ENCODE measurements at places on chromosomes 16 and 17.

- H3K4me3 ChIP-seq = no peak overlapping the region
- no peak overlapping the region for H3K27ac ChIP-seq
- peaks cover 5% of the 10 kb centered on the region for H3K27me3 ChIP-seq
- no peak for DNase-seq
- H3K4me1 ChIP-seq = peaks cover 77% of the 10 kb centered on the region
Measured at GRCh38 chr17:77884967-77885641, 73.4 kb upstream of the TNRC6C start.

GRCh38 chr16:89173174-89173921 lies 1.8 kb downstream of the CDH15 start:
- peaks cover 5% of the 10 kb centered on the region for H3K27me3 ChIP-seq
- no peak for DNase-seq
- peaks cover 8% of the 10 kb centered on the region for H3K4me1 ChIP-seq
- no peak overlapping the region for H3K27ac ChIP-seq
- H3K4me3 ChIP-seq = no peak overlapping the region

GRCh38 chr17:7403043-7403726 lies 712 bp downstream of the TMEM256 start:
- peak; percentile 52 for DNase-seq
- H3K27me3 ChIP-seq = peaks cover 8% of the 10 kb centered on the region
- H3K36me3 ChIP-seq = peaks cover 11% of the 10 kb centered on the region
- H3K27ac ChIP-seq = peak overlapping the region; percentile 98

GRCh38 chr16:17246974-17247732 lies 223.6 kb downstream of the XYLT1 start:
- peaks cover 10% of the 10 kb centered on the region for H3K36me3 ChIP-seq
- H3K4me3 ChIP-seq = no peak overlapping the region
- no peak for DNase-seq
- H3K4me1 ChIP-seq = peaks cover 27% of the 10 kb centered on the region
- H3K27ac ChIP-seq = no peak overlapping the region

DNA sequence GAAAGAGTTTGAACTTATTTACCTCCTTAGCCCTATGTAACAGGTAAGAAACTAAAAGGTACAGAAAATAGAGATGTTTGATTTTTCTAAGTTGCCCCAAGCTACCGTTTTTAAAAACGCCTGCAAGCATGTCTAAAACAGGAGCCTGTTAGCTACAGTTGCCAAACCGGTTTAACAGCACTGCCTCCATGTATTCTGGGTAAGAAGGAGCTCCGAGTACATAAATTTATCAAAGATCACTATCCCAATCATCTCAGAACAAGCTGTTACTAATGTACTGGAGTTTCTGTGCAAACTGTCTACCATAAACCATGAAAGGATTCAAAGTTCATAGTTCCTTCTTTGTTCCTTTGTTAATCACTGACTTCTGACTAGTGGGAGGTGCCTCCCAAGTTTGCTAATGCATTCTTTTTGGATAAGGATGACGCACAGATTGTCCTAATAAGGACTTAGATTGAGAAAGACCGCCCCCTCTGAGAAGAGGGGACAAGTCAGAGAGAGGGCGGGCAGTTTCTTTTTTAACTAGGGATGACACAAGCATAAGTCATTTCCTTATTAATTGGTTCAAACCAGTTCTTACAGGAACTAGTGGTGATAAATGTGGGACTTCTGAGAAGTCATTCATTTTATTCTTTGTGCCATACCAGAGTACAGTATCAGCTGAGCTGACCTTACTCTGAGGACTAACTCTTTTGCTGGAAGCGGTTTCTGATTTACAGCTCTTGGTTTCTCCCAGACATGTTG lies 55.3 kb downstream of the TUBD1 start:
- peaks cover 40% of the 10 kb centered on the region for H3K4me1 ChIP-seq
- no peaks in the 10 kb centered on the region for H3K27me3 ChIP-seq
- no peak for DNase-seq
- peak overlapping the region; percentile 96 for H3K4me3 ChIP-seq
- peak overlapping the region; percentile 100 for H3K27ac ChIP-seq
- H3K36me3 ChIP-seq = peaks cover 80% of the 10 kb centered on the region

GRCh38 chr16:50464325-50465290 lies 83.6 kb upstream of the NKD1 start:
- H3K36me3 ChIP-seq = no peaks in the 10 kb centered on the region
- H3K27me3 ChIP-seq = peaks cover 29% of the 10 kb centered on the region
- DNase-seq = no peak
- H3K4me3 ChIP-seq = no peak overlapping the region

DNA sequence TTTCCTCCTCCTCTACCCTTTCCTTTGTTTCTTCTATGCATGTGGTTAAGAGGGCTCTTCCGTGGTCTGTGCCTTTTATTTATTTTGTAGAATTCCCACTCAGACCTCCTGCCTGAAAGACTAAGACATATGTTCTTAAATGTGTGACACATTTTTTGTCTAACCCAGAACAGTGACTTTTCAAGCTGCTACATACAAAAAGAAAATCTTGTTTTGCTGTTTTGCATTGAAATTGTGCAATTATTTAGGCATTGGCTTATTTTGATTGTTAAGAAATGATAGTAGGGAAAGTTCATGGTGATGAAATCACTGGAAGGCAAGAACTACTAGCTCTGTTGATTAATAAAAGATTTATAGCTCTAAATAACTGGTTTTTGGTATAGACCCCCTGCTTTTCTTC lies 76.8 kb downstream of the TUBD1 start:
- H3K36me3 ChIP-seq = peaks cover 71% of the 10 kb centered on the region
- peak overlapping the region; percentile 4 for H3K27ac ChIP-seq
- DNase-seq = no peak
- no peaks in the 10 kb centered on the region for H3K27me3 ChIP-seq
- peaks cover 29% of the 10 kb centered on the region for H3K4me1 ChIP-seq

DNA sequence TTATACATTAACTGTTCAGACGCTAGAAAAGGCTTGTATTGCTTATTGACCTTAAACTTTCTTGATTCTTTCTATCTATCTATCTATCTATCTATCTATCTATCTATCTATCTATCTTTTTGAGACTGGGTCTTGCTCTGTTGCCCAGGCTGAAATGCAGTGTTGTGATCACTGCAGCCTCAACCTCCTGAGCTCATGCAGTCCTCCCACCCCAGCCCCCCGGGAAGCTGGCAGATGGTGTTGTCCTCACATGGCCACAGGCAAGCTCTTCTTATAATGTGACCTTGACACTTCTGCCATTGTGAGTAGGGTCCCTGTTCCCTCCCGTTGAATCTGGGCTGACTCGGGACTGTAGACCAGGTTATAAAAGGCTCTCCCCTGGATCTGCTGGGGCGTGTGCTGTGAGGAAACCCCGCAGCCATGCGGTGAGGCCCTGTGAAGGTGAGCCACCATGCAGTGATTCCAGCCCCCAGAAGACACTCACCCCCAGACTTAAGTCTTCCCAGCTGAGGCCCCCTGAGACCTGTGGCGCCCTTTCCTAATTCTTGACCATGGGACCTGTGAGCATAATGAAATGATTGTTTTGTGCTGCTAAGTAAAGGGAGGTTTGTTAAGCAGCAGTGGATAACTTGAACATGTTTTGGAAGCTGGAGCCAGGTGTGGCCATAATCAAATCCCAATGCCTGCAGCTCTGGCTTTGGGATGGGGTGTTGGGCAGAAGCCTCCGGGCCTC lies 54.3 kb downstream of the RPTOR start:
- peaks cover 82% of the 10 kb centered on the region for H3K4me1 ChIP-seq
- no peak overlapping the region for H3K27ac ChIP-seq
- H3K36me3 ChIP-seq = peaks cover 20% of the 10 kb centered on the region
- DNase-seq = no peak
- no peak overlapping the region for H3K4me3 ChIP-seq
- no peaks in the 10 kb centered on the region for H3K27me3 ChIP-seq

GRCh38 chr17:79892457-79893241 lies 53.4 kb upstream of the CBX4 start:
- no peak overlapping the region for H3K27ac ChIP-seq
- no peak overlapping the region for H3K4me3 ChIP-seq
- H3K27me3 ChIP-seq = peaks cover 50% of the 10 kb centered on the region
- H3K36me3 ChIP-seq = no peaks in the 10 kb centered on the region
- no peaks in the 10 kb centered on the region for H3K4me1 ChIP-seq

DNA sequence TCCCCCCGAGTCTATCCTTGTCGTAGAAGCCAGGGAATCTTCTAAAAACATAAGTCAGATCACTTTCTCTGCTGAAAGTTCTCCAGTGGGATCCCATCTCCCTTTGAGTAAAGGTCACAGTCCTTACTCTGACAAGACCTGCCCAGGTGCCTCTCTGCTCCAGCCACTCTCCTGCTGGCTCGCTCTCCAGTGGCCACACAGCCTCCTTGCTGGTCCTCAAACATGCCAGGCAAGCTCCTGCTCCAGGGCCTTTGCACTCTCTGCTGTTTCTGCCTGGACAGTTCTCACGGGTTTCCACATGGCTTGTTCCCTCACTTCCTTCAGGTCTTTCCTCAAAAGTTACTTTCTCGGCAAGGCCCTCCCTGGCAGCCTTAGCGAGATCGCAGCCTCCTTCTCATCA lies 3.4 kb downstream of the B9D1 start:
- no peaks in the 10 kb centered on the region for H3K36me3 ChIP-seq
- no peak for DNase-seq
- H3K27me3 ChIP-seq = peaks cover 17% of the 10 kb centered on the region
- no peak overlapping the region for H3K4me3 ChIP-seq
- H3K27ac ChIP-seq = no peak overlapping the region
- peaks cover 10% of the 10 kb centered on the region for H3K4me1 ChIP-seq

DNA sequence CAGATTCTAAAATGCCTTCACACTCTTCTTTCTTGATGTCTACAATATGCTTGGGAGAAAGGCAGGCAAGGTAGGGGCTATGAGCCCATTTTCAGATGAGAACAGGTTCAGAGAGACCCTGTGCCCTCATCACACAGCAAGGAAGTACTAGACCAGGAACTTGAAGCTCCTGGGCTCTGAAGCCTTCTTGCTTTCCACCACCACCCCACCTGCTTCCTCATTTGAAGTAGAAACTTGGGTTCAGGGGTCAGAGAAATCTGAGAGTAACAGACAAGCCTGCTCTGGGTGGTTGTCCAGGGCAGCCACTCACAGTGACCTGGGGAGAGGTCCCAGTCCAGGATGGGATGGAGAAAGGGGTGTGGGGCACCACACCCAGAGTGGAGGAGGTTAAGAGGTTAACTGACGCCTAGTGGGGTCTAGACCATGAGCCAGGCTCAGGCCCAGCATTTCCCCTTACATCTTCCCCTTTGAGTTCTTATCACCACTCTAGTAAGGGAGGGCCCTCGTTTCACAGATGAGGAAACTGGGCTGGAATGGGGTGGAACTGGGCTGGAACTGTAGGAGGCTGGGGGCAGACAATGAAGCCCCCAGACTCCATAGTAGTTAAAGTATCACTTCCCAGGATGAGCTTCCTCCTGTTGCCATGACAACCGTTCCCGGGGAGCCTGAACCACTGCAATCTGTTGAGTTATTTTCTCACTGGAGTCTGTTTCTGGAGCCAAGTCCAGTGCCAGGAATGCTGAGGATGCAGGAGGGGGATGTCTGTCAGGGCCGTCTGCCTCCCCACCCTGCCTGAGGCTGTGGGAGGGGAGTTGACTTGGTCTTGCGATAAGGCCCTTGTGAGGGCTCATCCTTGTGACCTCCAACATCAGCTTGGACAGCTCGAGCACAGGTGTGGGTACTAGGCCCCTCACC lies 16.2 kb upstream of the PHF12 start:
- no peak overlapping the region for H3K27ac ChIP-seq
- no peak overlapping the region for H3K4me3 ChIP-seq
- H3K4me1 ChIP-seq = no peaks in the 10 kb centered on the region
- DNase-seq = no peak
- no peaks in the 10 kb centered on the region for H3K36me3 ChIP-seq

- no peak for DNase-seq
- H3K27ac ChIP-seq = no peak overlapping the region
- H3K27me3 ChIP-seq = peaks cover 65% of the 10 kb centered on the region
- H3K4me3 ChIP-seq = no peak overlapping the region
- no peaks in the 10 kb centered on the region for H3K4me1 ChIP-seq
Measured at GRCh38 chr17:79355165-79355564, 255.7 kb downstream of the RBFOX3 start.

DNA sequence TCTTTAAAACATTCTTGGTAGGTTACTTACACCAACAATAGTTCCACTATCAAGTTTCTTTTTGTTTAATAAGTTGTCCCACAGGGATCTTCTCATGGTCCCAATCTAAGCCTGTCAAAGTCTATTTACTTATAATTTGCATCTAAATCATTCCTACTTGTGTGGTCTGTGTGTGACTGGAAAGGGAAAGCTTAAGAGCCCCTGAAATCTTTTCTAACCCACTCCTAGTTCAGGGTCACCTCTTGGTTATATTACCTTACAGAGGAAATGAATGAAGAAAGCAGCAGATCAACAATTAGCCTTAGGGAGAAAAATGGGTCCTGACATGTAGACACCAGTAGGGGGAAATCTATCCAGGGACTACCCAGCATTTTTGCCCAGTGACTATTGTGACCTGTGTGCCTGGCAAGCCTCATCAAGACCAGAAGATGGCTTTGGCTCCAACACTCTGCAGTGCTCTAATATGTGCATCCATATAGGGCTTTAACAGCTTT lies 110.4 kb upstream of the HAS3 start:
- no peak for DNase-seq
- no peak overlapping the region for H3K27ac ChIP-seq
- H3K4me1 ChIP-seq = no peaks in the 10 kb centered on the region

DNA sequence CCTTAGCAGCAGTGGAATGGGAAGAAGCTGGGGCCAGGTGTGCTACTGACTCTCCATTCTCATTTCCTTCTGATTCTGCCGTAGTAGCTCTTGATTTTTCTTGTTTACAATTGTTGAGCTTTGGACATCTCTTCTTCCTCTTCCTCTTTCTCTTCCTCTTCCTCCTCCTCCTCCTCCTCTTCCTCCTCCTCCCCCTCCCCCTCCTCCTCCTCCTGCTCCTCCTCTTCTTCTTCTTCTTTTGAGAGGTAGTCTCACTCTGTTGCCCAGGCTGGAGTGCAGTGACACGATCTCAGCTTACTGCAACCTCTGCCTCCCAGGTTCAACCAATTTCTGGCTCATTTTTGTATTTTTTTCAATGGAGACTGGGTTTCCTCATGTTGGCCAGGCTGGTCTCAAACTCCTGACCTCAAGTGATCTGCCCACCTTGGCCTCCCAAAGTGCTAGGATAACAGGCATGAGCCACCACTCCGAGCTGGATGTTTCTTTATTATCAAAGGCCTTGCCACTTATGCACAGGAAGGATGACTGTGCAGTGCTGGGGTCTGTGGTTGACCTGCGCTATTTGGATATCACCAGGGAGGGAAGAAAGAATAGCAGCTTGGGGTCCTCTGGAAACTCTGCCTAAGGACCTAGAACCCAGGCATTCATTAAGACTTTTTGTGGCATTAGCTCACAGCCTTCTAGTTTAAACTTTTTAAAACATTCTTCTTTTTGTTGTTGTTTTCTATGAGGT lies 127.8 kb upstream of the KCNJ16 start:
- H3K27me3 ChIP-seq = peaks cover 5% of the 10 kb centered on the region
- H3K36me3 ChIP-seq = no peaks in the 10 kb centered on the region
- no peak for DNase-seq
- no peak overlapping the region for H3K4me3 ChIP-seq
- no peaks in the 10 kb centered on the region for H3K4me1 ChIP-seq

GRCh38 chr17:68141050-68141449 lies 105.5 kb downstream of the KPNA2 start:
- no peak overlapping the region for H3K27ac ChIP-seq
- no peak overlapping the region for H3K4me3 ChIP-seq
- DNase-seq = no peak
- no peaks in the 10 kb centered on the region for H3K36me3 ChIP-seq
